ELF-1 (cell line): ENCODE measurements at places on chromosomes 12 and 14.
A peak's percentile ranks its signal among the peaks of the same experiment; 100 is the strongest.

- no peak for DNase-seq
These were observed 156.7 kb downstream of the NTF3 start for GRCh38 chr12:5588591-5588990.

- DNase-seq: no peak
These were observed 118.8 kb downstream of the FSCB start for GRCh38 chr14:44388306-44388705.

DNA sequence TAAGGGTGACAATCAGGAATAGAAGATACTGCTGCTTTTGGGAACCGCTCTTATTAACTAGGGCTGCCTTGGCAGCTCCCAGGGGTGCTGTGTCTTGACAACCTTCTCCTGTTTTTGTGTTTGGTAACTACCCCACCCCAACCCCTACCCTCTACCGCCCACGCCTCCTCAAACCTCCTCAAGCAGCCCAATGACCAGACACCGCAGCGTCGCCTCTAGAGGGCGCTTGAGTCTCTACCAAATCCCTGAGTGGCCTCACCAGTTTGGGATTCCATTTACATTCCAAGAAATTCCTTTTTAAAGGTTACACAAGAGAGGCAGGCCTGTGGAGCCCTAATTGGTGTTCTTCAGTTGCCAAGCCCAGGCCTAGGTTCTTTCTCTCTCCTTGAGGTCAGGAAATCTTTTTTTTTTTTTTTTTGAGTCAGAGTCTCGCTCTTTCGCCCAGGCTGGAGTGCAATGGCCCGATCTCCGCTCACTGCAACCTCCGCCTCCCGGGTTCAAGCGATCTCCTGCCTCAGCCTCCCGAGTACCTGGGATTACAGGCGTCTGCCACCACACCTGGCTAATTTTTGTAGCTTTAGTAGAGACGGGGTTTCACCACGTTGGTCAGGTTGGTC lies 72.4 kb upstream of the USP44 start:
- DNase-seq: peak; percentile 98

- DNase-seq: no peak
These were observed 41.6 kb downstream of the NT5DC3 start for GRCh38 chr12:103799504-103799856.

- no peak for DNase-seq
These were observed 2.2 kb downstream of the NPFF start for GRCh38 chr12:53505086-53505485.

DNA sequence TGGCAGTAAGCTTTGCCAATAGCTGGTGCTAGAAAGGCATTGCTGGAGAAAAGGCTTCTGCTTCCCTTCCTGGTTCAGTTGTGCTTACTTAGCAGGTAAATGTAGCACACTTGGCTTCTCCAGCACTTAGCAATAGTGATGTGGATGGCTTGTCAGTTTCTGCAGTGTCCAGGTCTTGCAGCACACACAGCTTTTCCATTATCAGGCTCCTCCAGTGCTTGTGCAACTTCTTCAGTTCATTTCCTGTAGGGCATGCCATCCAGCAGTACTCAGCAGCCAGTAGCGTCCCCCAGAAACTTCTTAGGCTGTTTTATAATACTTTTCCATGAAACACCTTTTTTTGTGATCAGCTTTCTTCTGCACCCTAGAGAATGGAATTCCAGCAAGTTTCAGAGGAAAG lies 154.6 kb downstream of the SLC6A15 start:
- DNase-seq: no peak

- no peak for DNase-seq
These were observed 18.9 kb downstream of the PLEKHG7 start for GRCh38 chr12:92721656-92722055.

GRCh38 chr12:97960741-97961608 lies 498.4 kb downstream of the RMST start:
- DNase-seq: peak; percentile 61

- no peak for DNase-seq
These were observed 29.5 kb upstream of the OSBPL8 start for GRCh38 chr12:76588881-76589565.

DNA sequence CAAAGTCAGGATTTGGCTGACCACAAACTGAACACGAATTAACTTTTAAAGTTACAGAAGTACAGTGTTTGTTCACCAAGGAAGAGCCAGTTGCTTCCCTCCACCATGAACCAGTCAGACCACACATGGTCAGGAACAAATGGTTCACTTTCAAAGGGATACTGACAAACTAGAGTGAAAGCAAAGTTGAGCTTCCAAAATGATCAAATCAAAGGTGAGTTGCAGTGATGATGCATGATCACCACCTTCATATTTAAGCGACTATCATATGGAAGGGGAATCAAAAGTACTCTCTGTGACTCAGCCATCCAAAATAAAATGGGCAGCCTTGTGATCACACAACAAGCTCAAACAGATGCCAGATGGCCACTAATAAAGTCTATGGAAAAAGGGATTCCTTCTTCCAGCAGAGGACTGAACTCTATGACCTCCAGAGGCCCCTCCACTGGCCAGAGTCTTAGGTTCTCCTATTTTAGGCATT lies 13.1 kb downstream of the NT5DC3 start:
- DNase-seq: no peak

DNA sequence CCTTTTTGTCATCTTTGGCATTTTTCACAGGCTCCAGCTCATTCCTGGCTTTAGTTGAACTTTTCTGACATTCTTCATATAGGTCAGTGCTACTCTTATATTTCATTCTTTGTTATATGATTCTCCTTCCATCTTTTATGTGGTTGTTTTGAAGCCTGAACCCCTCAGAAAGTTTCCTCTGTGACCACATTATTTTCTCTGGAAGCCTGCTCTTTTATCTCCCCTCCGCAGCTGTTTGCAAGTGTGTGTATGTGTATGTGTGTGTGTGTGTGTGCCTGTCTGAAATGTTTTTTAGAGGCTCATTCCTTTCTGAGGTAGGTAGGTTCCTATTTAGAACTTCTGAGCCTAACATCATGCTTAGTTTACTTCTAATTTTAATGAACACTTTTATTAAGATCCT lies 47.6 kb downstream of the ANO4 start:
- no peak for DNase-seq

DNA sequence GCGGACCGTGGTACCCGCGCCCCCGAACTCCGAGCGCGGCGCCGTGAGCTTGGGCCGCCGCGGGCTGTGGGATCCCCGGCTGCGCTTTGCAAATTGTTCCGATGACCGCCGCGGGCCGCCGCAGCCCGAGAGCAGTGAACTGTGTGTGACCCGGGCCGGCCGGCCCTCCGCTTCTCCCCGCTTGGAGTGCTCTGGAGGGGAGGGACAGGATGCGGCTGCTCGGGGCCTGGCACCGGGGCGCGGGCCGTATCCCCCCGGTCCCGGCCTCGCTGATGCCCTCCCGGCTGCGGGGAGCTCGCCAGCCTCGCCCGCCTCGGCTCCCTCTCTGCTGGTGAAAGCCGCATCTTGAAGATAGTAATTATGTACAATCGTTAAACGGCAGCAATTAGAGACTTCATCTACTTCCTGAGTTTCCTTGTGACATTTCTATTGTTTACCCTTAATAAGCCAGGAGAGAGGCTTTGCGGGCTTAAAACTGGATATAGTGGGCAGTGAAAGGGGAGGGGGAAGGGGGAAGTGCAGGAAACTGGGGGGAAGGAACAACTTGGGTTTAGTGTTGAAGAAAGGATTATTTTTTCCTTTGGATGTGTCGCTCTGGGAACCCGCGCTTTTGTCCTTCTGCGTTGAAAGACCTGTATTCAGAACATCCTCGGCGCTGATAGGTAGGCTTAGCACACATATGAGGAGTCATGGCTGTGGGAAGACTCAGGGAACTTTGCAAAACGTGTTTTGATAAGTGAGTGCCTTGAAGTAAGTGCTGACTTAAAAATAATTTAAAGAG lies 1.2 kb downstream of the PELI2 start:
- DNase-seq: peak; percentile 69

GRCh38 chr12:108560321-108560721 lies 652 bp downstream of the SART3 start:
- no peak for DNase-seq

DNA sequence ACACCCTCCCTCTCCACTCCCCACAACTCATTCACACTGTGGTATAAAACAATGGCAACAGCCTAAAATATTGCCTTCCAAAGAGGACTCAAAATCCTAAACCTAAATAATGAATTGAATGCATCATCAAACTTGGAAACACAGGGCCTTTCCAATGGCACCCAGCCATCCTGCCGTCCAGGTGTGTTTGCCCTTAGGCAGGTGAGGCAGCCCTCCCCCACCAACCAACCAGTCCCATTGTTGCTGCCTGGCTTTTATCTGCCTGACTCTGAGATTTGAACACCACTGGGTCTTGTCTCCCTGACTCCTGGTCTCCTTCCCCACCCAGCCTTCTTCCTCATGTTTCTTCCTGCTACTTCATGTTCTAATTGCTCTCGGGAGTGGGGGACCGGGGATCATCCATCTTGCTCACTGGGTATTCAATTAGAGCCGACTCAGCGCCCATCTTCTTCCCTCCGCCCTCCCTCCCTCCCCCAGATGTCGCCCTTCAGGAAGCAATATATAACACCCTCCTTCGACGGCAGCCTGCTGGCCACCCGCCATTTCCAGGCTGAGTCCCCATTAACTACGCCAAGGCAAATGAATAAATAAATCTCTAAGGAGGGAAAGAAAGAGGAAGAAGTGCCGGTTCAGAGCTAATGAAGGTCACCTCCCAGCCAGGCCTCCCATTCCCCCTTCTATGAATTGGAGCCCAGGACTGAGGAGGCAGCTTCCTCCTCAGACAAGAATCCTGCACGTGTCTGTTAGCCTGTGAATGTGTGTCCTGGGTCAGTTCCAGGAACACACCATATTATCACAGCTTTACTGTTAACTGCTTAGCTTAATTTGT lies 36.3 kb upstream of the NTF3 start:
- DNase-seq: peak; percentile 25

DNA sequence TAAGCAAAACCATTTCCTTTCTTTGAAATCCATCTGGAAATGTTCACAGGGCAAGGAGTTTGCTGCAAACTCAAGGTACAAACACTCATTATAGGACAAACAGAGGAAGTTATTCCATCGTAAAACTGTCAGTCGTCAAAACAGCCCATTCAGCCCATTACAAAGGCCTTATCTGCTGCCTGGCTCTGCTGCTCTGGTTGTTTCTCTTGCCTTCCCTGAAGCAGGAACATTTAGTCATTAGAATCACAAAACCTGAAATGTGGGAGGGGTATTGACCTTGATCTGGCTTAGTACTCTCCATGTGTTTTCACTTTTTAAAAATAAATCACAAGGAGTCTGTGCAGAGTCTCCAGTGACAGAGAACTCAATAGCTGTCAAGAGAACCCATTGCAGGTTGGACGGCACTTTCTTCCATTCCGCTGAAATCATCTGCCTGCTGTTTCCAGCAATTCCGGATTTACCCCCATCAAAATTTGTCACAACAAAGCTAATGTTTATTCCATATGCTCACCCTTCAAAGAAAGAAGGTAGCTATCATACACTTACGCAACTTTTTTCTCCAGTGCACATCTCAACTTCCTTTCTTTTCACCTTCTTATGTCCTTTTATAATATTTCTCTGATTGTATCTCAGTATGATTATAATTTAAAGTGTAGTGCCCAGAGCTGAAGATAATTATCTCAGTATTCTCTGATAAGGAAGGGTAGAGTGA lies 24.6 kb upstream of the ITPR2 start:
- DNase-seq: peak; percentile 64

DNA sequence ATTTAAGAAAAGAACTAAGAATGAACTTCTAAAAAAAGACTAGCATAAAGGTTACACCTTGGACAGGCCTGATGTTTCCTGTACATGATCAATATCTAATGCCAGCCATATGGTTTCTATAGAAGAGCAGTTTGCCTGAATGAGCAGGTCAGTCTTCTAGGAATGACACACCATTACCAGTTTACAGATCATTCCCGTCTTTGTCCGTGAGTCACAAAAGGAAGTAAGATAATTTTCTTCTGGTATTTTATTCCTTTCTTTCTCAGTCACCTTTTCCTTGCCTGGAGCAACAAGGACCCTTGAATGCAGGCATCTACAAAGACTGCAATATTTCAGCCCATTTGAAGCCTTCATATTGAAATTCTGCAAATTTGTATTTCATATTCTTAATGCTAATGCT lies 44.6 kb upstream of the CNTN1 start:
- no peak for DNase-seq

DNA sequence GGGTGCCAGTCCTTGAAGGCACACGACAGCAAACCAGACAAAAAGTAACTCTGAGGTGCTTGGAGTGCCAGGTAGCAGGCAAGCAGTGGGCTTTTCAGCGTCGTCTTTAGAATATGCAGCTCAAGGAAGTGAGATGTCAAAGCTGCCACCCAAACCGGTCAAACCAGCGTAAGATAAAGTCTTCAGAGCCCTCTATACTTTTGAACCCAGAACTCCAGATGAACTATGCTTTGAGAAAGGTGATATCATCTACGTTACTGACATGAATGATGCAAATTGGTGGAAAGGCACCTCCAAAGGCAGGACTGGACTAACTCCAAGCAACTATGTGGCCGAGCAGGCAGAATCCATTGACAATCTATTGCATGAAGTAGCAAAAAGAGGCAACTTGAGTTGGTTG lies 95.9 kb downstream of the TBX3 start:
- DNase-seq: no peak

DNA sequence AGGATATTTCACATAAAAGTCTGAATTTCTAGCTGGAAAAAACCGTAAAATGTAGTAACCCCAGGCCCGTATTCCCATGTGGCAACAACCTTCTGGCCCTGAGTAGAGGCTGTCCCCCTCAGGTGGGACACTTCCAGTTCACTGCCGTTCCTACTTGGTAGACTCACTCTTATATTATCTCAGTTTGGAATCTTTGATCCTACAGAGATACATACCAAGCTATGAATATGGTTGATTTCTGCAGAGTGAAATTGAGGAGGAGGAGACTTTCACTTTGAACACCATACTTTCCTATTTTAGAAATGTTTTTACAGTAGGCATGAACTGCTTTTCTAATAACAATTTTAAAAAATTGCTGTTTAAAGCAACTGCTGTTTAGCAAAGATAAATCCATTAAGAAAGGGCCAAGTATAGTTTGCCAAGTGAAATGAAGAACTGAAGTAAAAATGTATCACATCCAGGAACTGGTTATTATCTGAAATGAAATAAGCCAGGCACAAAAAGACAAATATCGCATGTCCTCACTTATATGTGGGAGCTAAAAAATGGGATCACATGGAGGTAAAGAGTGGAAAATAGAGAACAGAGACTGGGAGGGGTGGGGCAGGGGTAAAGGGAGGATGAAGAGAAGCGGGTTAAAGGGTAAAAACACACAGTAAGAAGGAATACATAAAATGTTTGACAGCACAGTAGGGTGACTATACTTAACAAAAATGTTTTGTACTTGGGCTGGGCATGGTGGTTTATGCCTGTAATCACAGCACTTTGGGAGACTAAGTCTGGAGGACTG lies 92.8 kb upstream of the METAP2 start:
- no peak for DNase-seq

GRCh38 chr12:128969480-128970055 lies 116.3 kb downstream of the GLT1D1 start:
- peak; percentile 82 for DNase-seq

DNA sequence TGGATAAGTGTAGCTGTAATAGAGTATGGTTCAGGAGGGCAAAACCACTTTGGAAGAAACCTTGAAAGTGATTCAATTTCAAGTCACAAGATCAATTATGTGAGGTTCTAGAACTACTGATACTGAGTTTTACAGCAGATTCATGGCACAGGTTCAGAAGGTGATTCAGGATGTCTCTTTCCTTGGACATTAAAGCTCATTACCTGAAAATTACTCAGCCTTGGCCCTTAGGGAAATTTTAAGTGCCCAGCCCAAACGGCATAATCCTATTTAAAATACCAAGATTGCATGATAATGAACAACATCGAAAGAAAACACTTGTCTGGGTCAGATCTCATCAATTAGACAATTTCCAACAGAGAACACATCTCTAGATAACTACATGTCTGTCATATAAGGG lies 70.2 kb upstream of the SLC38A2 start:
- no peak for DNase-seq
